NCI-H1694 treated with DMSO at 0.1 percent for 48 hours (cell line): ENCODE measurements at places on chromosomes 1 and 21.

DNA sequence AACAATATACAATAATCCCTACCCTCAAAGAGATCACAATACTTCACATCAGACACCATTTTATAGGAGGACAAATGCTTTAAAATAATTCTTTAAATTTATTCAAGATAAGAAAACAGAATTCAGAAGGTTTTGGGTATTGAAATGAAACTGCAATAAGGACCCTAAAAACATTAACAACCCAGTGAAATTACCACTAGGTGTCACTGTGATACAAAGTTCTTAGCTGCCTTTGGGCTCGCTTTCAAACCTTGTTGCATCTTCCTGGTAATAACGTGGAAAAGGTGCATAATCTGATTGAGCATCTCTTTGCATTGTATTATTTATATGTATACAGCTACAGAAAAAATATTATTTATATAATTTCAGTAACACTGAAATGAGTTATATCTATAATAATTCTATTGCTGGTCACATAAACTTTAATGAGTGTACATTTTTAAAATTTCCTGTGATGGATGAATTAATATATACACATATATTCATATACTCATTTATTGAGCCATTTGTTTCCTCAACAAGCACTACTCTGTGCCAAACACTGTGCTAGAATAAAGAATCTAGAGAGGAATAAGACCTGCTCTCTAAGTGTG, 185.2 kb downstream of the FAF1 start:
- peak; percentile 74 for DNase-seq

GRCh38 chr1:116559304-116559761, 11.5 kb downstream of the CD58 start:
- DNase-seq, result no peak

DNA sequence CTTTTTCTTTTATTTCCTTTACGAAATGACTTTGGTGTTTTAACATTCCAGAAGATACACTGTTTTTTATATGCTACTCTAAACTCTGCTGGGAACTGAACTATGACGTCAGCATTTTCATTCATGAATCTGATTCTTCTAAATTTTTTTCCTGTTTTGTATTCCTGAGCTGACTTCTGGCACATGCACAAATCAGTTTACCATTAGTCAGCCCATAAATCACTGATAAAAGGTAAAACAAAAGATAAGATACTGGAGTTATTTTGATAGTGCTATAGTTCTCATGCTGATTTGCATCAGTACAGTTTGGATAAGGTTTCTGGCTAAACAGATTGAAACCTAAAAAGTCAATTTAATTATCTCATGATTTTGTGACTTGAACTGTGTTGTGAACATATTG, 10.4 kb downstream of the CAMTA1 start:
- DNase-seq, result no peak

GRCh38 chr1:26287033-26287711, 7.3 kb downstream of the SH3BGRL3 start:
- no peak for DNase-seq

- DNase-seq, result no peak
Observed at GRCh38 chr1:39087435-39087834, 61.3 kb downstream of the NDUFS5 start.
